ENCODE measurements at places on chromosomes 3 and 15.

DNA sequence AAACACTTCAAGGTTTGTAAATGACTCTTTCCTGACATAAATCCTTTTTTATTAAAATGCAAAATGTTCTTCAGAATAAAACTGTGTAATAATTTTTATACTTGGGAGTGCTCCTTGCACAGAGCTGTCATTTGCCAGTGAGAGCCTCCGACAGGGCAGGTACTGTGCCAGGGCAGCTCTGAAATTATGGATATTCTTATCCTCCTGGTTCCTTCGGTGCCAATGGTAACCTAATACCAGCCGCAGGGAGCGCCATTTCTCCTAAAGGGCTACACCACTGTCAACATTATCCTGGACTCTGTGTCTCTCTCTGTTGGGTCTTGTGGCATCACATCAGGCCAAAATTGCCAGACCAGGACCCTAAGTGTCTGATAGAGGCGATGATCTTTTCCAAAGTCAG is 33.0 kb downstream of the CHDH start:
- DNase-seq = no peak

GRCh38 chr3:43531835-43532234 is 90.0 kb downstream of the ANO10 start:
- DNase-seq = no peak

- DNase-seq = no peak
Measured at GRCh38 chr3:16536996-16537395, 23.5 kb upstream of the RFTN1 start.

DNA sequence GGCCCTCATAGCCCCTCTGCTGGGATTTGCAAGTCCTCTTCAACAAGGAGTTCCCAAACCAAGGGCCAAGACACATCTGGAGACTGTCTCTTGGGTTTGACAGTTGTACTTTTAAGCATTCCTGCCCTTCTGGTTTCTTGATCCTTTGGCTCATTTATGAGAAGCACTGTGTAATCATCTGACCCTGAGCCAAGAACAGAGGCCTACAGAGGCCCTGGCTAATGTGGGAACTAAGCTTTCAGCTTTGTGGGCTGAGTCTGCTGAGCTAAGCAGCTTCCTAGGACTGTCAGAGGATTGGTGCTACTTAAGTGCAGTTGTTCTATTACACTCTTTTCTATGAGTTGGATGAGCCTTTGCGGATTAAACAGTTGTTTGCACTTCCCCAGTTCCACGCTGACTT is 178.3 kb downstream of the KBTBD8 start:
- DNase-seq = no peak

DNA sequence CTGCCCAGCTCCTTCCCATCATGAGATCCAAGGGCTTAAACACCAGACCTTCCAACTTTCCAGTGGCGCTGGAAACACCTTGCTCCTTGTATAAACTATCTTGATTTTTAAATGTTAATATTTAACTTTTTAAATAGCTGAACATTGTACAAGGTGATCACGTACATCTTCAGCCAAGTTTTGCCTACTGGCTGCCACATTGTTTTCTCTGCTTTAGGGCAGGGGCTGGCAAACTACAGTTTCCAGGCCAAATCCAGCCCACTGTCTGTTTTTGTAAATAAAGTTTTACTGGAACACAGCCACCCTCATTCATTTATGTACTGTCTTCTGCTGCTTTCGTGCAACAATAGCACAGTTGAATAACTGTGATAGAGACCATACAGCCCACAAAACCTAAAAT is 27.6 kb upstream of the FOXP1 start:
- no peak for DNase-seq

DNA sequence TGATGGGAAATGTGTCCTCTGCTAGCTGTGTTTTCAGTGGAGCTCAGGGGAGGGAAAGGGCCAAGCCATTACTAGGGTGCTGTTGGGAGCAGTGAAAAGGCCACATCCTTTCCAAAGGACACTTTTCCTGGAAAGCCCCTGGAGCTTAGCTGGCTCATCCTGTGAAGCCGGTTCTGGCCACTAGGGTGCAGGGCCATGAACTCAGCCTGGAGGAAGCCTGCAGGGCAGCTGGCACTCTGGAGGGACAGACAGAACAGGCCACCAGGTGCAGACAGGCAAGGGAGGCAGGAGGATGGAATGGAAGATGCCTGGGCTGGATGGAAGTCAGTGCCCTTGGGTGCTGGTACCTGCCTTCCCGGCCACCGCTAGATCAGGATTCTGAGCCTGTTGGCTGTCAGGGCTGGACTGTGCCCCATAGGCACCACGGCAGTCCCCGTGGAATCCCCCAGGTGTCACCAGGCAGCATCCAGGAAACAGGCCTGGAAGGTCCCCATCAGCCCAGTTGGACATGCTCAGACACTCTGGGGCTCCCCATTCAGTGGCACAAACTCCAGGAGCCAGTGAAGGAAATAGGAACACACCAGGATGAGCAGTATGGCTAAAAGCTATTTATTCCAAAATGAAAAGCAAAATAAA is 76.2 kb upstream of the C2CD4B start:
- no peak for DNase-seq

Measured in heart right ventricle (tissue), 16 donors.